ENCODE measurements at places on chromosomes 1 and 21. TPM values are rescaled to one million over a fixed set of nuclear protein-coding genes. Genes with fewer than 3 reads are reported as not detected.

GRCh38 chr1:169345511-169345910 is 22.1 kb downstream of the NME7 start:
- no peaks in the 10 kb centered on the region for H3K27me3 ChIP-seq
- no peak for DNase-seq
- no peak overlapping the region for H3K4me3 ChIP-seq
- H3K27ac ChIP-seq: no peak overlapping the region
- no peaks in the 10 kb centered on the region for H3K4me1 ChIP-seq

GRCh38 chr1:40411294-40411693 is 37.8 kb downstream of the SMAP2 start:
- no peak overlapping the region for H3K4me3 ChIP-seq
- no peak overlapping the region for H3K27ac ChIP-seq

DNA sequence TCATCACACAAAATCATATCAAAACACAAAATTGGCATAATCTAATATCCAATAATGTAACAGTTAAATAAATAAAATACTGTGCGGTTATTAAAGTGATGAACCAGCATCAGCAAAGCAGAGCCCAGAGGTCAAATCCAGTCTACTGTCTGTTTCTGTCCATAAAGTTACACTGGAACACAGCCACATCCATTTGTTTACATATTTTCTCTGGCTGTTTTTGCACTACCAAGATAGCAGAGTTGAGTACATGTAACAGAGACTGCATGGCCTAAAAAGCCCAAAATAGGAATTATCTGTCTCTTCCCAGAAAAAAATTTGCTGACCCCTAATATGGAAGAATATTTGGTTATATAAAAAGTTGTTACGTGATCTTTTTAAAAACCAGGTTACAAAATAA is 242.2 kb upstream of the DMRTA2 start:
- H3K27me3 ChIP-seq: no peaks in the 10 kb centered on the region
- DNase-seq: peak; percentile 22
- H3K4me1 ChIP-seq: no peaks in the 10 kb centered on the region

DNA sequence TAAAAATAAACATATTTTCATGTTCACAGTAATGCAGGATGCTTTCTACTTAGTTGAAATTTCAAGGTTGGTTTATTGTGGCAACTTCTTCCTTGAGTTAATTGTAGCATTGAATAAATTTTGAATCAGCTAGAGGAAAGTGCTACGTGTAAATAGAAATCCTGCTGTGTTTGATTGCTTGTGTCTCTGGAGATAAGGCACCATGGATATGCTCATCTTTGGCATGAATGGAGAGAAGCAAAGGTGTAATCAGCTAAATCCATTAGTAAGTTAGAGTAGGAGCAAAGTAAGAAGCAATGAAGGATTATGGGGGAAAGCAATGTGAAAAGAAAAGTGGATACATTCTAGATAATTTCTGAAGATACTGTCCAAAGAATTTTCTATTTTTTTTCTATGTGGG is 331.1 kb downstream of the PTPRC start:
- H3K4me1 ChIP-seq: no peaks in the 10 kb centered on the region
- no peak overlapping the region for H3K27ac ChIP-seq
- H3K27me3 ChIP-seq: no peaks in the 10 kb centered on the region
- no peak for DNase-seq
- no peak overlapping the region for H3K4me3 ChIP-seq
- no peaks in the 10 kb centered on the region for H3K36me3 ChIP-seq

DNA sequence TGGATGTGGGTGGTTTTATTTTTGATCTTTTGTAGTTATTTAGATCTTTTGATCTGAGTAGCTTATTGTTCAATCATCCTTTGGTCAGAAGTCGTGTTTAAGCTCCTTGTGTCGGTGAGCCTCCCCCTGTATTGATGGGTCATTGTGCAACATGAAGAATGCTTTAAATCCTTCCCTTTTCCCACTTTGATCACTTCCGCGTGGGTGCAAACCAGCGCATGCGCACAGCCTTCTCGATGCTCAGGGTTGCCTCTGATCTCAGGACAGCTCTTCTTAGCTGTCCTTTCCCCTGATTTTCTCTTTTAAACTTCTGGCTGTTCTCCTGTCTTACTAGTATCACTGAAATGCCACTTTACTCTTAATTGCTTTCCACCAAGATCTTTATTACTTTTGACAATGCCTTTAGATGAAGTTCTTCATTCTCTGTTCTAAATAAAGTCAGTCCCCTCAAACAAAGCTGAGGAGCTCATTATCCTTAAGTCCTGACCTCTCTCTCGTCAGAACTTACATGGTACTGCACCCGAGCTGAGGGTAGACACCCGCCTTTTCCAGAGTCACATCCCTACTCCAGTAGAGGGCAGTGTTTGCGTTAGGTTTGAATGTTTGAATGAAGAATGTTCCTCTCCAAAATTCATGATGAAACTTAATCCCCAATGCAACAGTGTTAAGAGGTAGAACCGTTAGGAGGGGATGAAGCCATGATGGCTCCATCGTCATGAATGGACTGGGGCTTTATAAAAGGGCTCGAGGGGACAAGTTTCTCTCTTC is 547.9 kb upstream of the TMPRSS15 start:
- H3K27ac ChIP-seq: no peak overlapping the region
- H3K27me3 ChIP-seq: no peaks in the 10 kb centered on the region
- no peaks in the 10 kb centered on the region for H3K36me3 ChIP-seq
- DNase-seq: no peak

- no peak overlapping the region for H3K4me3 ChIP-seq
- H3K27ac ChIP-seq: no peak overlapping the region
- DNase-seq: no peak
- no peaks in the 10 kb centered on the region for H3K27me3 ChIP-seq
- H3K4me1 ChIP-seq: peaks cover 4% of the 10 kb centered on the region
Observed at GRCh38 chr1:98389809-98390208, 271.7 kb upstream of the SNX7 start.

GRCh38 chr21:42403611-42404231 is at the start of gene UBASH3A:
Gene UBASH3A (plus strand): TSS chr21:42403902. CDS start chr21:42403946, 44 bp downstream.
- H3K36me3 ChIP-seq: no peaks in the 10 kb centered on the region
- DNase-seq: no peak
- no peak within 1 kb of the TSS for H3K27ac ChIP-seq
- H3K4me1 ChIP-seq: peaks cover 4% of the 10 kb centered on the region

DNA sequence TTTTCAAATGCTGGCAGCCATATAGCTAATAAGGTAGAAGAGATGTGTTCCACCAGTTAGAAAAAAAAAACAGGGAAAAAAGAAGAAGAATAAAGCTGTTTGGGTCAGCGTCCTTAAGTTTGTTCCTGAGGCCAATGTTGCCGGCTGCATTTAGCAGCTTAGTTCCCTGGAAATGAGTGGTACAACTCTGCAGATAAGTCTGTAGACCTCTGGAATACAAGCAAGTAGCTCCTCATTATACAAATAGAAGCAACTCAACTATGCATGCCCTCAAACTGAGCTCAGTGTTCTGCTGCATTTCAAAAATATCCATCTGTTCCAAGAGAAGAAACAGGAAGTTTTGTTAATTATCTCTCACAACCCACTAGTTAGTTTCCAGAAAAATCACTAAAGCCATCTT is 181.2 kb upstream of the PKN2 start:
- no peaks in the 10 kb centered on the region for H3K4me1 ChIP-seq
- DNase-seq: peak; percentile 8
- H3K4me3 ChIP-seq: no peak overlapping the region

DNA sequence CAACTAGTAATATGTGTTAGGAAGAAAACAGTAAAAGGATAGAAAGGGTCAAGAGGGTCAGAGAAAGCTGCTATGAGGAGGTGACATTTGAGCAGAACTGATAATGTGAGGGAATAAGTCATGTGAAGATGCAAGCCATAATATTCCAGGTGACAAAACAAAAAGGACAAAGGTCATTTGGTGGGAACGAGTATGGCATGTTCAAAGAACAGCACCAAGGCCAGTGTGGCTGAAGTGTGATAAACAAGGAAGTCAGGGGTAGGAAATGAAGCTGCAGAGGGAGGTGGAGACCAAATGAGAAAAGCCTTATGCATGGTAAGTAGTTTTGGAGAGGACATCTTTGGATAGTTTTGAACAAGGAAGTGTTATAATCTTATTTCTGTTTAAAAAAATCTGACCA is 46.7 kb downstream of the LPGAT1 start:
- no peak overlapping the region for H3K27ac ChIP-seq
- H3K27me3 ChIP-seq: no peaks in the 10 kb centered on the region
- H3K4me3 ChIP-seq: no peak overlapping the region
- no peaks in the 10 kb centered on the region for H3K4me1 ChIP-seq

DNA sequence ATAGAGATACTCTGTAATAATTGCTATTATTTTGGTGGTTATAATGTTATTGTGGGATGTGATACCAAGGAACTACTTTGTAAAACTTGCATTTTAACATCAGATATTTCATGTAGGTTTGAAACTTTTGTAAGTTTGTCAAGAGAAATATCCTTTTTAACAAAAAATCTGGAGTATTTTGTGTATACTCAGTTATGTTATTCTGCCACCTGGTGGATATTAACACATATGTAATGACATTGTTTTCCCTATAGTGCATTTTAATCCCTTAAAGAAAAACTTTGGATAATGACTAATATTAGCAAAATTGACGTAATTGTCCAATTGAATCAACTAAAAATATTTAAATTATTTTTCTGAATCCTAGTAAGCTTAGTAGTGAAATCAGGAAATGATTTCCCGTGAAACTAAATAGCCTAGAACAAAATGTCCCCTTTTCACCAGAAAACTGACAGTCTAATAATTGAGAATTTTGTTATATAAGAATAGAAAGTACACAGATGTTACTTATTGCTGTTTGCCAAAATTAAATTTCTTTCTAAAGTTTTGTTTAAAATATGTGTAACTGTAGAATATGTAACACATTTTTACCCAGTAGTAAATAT is 39.6 kb downstream of the KCTD3 start:
- DNase-seq: no peak
- no peak overlapping the region for H3K4me3 ChIP-seq
- no peaks in the 10 kb centered on the region for H3K27me3 ChIP-seq
- H3K27ac ChIP-seq: no peak overlapping the region

DNA sequence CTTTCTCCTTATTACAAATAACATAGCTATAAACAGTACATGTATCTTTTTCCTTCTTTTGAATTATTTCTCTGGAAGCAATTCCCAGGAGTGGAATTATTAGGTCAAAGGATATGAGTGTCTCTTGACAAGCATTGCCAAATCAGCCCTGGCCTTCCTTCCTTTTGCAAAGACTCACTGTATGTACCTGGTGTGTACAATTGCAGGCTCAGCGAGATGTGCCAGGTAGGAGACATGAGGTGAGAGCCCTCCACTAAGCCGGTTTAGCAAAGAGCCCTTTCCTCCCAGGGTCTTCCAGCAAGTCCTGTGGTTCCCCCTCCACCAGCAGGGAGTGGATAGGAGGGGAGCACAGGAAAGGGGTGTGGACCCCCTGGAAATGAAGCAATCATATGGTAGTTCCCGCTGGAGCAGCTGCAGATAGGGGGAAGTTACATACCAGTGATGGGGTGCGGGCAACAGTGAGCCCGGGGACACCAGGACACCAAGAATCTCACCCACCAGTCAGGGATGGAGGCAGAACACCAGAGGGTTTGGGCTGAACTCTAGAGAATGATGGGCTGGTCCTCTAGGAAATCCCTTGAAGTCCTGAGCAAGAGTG is 18.3 kb downstream of the RCSD1 start:
- DNase-seq: no peak
- H3K36me3 ChIP-seq: no peaks in the 10 kb centered on the region
- no peak overlapping the region for H3K4me3 ChIP-seq
- H3K27me3 ChIP-seq: no peaks in the 10 kb centered on the region
- H3K27ac ChIP-seq: no peak overlapping the region
- peaks cover 9% of the 10 kb centered on the region for H3K4me1 ChIP-seq

- H3K27ac ChIP-seq: no peak overlapping the region
- no peak for DNase-seq
- H3K27me3 ChIP-seq: no peaks in the 10 kb centered on the region
- no peak overlapping the region for H3K4me3 ChIP-seq
Observed at GRCh38 chr1:98323906-98324358, 337.6 kb upstream of the SNX7 start.

DNA sequence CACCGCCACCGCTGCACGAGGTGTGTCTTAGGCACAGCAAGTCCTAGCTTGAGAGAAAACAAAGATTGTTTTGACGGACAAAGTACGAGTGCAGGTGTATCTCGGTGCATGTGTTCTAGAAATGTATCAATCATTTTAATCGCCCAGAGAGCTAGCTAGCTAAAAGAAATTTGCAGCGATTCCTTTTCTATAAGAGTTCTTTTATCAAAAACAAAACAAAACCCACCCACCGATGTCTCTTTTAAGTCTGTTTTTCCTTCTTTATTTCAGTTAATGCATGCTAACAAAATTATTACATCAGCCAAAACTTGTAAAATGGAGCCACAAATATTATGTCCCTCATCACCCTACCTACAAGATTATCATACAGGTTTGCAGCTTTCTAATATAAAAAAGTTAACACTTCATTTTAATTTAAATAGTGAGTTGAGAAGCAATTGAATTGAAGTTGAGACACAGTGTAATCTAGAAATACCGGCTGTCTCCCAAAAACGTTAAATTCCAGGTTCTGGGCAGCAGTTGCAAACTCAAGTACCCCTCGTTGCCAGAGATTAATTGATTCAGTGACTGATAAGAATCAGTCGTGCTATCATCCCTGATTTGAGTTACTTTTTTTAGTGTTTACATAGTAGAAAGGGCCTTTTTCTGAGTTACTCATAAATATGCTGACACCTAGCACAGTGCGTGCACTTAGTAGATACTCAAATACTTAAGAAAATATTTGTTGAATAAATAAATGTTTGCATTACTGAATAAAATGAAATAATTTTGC is 1.5 kb upstream of the SYDE2 start:
- H3K36me3 ChIP-seq: no peaks in the 10 kb centered on the region
- H3K4me1 ChIP-seq: peaks cover 10% of the 10 kb centered on the region
- no peak overlapping the region for H3K27ac ChIP-seq
- peaks cover 23% of the 10 kb centered on the region for H3K27me3 ChIP-seq
- H3K4me3 ChIP-seq: peak overlapping the region; percentile 60

DNA sequence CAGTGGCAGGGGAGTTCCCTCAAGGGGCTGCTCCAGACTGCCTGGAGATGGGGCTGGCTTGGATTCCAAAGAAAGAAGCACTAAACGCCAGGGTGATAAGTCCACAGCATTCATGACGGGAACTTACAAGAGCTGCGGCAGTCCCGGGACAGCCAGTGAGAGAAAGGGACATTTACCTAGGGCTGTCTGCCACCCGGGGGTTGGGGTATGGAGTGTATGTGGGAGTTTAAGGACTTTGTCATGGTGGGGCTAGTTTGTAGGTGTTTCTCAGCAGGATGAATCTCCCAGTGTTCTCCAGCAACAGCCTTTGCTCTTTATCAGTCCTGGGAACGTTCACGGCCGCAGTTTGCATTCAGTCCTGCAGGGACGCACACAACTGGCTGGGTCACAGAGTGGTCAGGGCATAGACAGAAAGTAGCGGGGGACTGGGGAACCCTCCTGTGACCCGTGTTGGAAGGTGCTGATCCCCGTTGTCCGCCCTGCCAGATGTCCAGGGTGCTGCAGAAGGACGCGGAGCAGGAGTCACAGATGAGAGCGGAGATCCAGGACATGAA is 41.4 kb upstream of the HMGN1 start:
- no peak for DNase-seq
- no peaks in the 10 kb centered on the region for H3K27me3 ChIP-seq
- peaks cover 45% of the 10 kb centered on the region for H3K36me3 ChIP-seq
- peaks cover 38% of the 10 kb centered on the region for H3K4me1 ChIP-seq
- no peak overlapping the region for H3K27ac ChIP-seq

Gene HMGCS2
- not detected for total RNA-seq

Gene CCDC185
- total RNA-seq: not detected

Gene DENND2C
- 4.0 TPM for total RNA-seq

Gene CR1L
- 0.50 TPM for total RNA-seq

Gene MYBPH
- total RNA-seq: not detected

Gene TSPEAR
- not detected for total RNA-seq

Gene CLDN19
- total RNA-seq: 17.0 TPM

Measured in spinal cord (tissue), 10 donors.